ENCODE measurements at places on chromosomes 13 and 19.

GRCh38 chr13:27353708-27354107 lies 70.7 kb upstream of the GTF3A start:
- no peak for DNase-seq

GRCh38 chr19:16033136-16033530 lies 43.2 kb upstream of the TPM4 start:
- no peak for DNase-seq

GRCh38 chr13:95426631-95427030 lies 125.4 kb upstream of the ABCC4 start:
- DNase-seq: no peak

- DNase-seq: no peak
Measured at GRCh38 chr19:44735011-44735410, 13.5 kb upstream of the BCL3 start.

DNA sequence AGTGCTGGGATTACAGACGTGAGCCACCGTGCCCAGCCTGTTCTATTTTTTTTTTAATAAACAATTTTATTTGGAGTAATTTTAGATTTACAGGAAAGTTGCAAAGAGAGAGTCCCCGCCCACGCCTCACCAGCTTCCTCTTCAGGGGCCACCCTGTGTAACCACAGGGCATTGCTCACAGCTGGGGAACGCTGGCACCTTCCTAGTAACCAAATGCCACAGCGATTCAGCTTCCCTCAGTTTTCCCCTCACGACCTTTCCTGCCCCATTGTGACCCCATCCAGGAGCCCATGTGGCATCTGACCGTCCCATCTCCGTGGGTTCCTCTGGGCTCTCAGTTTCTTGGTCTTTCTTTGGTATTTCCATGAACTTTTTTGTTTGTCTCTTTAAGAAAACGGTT lies 83.9 kb downstream of the GNG7 start:
- DNase-seq: no peak

DNA sequence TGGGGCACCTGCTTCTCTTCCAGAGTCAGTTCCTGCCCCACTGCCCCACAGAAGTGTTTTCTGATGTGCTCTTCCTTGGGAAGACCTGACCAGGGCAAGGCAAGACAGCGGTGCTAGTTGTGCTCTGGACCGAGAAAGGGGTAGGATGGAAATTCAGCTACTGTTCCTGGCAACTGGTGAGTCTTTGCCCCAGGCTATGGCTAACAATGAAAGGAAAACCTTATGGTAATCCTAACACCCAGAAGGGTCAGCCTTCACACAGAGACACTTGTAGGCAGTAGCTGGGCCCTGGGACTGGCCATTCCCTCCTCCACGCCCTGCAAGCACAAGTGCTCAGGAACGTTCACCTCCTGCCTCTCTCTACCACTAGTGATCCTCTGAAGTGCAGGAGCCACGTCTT lies 9.6 kb upstream of the CYSLTR2 start:
- no peak for DNase-seq

Data from NCI-H82 (cell line).